ENCODE measurements at places on chromosomes 1 and 21.

- DNase-seq, result no peak
Observed at GRCh38 chr1:117481410-117481809, 114.2 kb downstream of the MAN1A2 start.

DNA sequence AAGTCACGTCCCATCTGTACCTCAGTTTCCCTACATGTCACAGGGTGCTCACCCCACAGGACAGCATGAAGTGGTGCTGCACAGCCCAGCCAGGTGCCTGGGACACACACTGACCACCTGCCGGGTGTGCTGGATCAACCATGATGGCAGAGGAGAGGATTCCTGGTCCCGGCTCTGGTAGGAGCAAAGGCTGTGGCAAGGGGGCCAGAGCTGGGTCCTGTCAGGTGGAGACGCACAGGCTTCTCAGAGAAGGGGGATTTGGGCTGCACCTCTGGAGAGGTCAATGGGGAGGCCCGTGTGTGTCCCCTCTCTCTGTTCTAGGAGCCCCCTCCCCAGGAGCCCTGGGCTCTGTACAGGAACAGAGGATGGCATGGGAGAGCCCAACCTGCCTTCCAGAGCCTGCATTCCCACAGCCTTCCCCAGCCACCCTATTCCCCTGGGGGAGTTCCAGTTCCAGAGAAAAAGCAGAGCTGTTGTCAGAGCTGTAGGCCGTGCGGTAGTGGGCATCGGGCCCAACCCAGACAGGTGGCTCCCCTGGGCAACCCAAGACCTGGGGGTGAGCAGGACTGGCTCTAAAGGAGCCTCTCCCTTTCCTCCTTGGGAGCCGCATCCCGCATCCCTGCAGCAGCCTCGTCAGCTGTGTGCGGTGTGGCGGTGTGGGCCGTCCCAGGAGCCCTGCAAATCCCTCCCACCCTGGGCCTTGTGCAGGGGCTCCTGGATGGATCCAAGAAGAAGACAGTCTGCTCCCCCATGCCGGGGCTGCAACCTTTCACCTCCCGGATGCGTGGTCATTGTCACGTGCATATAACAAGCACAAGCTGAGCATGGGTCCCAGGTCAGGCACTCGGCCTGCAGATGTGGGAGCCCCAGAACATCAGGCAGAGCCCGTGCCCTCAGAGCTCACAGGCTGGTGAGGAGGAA is 2.9 kb upstream of the TFF3 start:
- no peak for DNase-seq

- no peak for DNase-seq
Observed at GRCh38 chr1:151211972-151212705, 13.8 kb downstream of the PIP5K1A start.

- no peak for DNase-seq
Observed at GRCh38 chr21:38531591-38531990, 33.3 kb upstream of the ERG start.

GRCh38 chr1:230507236-230507635 is 81.1 kb upstream of the PGBD5 start:
- no peak for DNase-seq

Data from substantia nigra (tissue), 51 donors.